Astrocyte of the cerebellum (primary cell): ENCODE measurements at places on chromosomes 5 and 9.

- no peak for DNase-seq
Observed at GRCh38 chr5:139277171-139277570, 16.4 kb upstream of the MATR3 start.

- no peak for DNase-seq
Observed at GRCh38 chr9:80501635-80502034, 929.9 kb downstream of the TLE4 start.

DNA sequence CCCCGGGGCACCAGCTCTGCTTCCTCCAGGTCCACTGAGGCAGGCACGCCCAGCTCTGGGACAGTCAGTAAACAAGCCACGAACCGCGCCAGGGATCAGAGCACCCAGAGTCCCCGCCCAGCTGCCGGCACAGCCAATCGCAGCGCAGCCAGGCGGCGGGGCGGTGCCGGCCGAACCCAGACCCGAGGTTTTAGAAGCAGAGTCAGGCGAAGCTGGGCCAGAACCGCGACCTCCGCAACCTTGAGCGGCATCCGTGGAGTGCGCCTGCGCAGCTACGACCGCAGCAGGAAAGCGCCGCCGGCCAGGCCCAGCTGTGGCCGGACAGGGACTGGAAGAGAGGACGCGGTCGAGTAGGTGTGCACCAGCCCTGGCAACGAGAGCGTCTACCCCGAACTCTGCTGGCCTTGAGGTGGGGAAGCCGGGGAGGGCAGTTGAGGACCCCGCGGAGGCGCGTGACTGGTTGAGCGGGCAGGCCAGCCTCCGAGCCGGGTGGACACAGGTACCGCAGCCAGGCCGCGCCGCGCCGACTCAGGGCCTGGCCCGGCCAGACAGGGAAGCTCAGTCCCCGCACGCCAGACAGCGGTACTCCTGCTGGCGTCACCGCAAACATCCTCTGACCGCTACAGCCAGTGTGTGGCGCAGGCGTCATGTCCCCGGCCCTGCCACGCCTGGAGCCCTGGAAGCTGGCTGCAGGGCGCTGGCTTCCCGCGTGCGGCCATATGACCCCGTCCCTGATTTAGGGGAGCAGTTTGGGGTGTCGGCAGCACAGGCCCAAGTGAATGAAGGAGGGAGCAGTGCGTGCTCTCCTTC lies at the start of gene CTSL:
TSS of gene CTSL (plus strand) at position 220 of the 810 bp plus-strand sequence. CDS start 1,485 bp downstream, outside the sequence.
- DNase-seq: no peak

- no peak for DNase-seq
Observed at GRCh38 chr9:97633859-97634490, 354 bp downstream of the NCBP1 start.

- no peak for DNase-seq
Observed at GRCh38 chr9:131406563-131407436, 12.9 kb downstream of the PRRC2B start.

DNA sequence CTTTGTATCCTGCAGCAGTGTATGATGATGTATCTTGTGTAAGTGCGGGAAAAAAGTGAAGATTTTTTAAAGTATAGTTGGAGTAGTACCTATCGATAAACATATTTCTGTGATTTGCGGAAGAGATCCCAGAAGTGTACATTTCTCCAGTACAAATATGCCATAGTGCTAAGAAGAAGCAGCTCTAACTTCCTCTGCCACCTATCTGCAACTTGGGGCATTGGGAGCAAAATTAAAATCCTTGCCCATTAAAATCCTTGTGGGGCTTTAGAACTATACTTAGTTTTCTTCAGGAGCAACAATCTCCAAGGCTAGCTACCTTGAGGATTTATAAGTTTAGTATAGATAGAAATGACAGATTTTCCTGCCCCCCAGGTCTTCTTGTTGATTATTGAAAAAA lies 123.7 kb downstream of the VCAN start:
- DNase-seq: no peak
